ENCODE measurements at places on chromosomes 13 and 19.

GRCh38 chr13:99990126-99990977, 8.8 kb downstream of the ZIC2 start:
- DNase-seq: no peak

GRCh38 chr13:76764429-76764828, 121.8 kb downstream of the KCTD12 start:
- DNase-seq: no peak

DNA sequence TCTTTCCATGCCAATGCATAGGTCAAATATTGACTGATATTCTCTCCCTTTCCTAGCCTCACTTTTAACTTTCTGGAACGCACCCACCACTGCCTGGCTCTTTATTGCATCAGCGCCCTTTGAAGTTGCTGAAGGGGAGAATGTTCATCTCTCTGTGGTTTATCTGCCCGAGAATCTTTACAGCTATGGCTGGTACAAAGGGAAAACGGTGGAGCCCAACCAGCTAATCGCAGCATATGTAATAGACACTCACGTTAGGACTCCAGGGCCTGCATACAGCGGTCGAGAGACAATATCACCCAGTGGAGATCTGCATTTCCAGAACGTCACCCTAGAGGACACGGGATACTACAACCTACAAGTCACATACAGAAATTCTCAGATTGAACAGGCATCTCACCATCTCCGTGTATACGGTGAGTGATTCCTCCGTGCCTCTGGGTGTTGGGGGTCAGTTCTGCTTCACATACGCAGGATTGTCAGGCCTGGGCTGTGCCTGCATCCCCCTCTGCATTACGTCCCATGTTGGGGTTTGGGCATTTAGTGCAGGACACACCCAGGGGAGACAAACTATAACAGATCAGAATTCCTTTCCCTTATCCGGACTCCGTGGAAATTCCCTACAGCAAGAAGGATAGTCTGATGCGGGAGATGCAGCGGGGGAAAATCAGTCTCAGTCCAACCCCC, 1.3 kb downstream of the CEACAM21 start:
- DNase-seq: no peak

DNA sequence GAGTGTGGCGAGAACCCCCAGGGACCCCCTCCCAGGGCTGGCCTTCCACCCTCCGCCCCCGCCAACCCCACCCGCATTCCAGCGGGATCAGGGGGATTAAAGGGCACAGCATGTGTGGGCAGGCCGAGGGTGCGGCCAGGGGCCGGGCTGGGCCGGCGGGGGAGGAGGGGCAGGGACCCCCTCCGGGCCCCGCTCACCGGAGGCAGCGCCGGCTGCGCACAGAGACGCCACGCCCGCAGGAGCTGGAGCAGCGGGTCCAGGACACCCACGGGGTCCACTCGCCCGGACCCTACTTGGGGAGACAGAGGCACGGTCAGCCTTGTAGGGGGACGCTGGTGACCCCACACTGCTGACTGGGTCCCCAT, 2.4 kb downstream of the ADAMTSL5 start:
- no peak for DNase-seq

DNA sequence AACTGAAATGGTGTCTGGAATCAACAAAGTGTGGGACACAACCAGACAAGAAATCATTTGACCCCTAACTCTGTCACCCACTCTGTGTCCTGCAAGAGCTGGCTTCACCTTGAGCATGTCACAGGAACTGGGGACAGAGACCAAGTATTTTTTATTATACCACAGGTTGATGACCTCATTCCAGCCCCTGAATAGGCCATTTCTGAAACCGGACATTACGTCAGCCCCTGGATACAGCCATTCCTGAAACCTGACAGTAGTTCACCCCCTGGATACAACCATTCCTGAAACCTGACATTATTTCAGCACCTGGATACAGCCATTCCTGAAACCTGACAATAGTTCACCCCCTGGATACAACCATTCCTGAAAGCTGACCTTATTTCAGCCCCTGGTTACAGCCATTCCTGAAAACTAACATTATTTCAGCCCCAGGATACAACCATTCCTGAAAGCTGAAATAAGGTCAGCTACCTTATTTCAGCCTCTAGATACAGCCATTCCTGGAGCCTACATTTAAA, 47.7 kb upstream of the CACNA1A start:
- DNase-seq: no peak

GRCh38 chr19:40547836-40548235, 28.8 kb upstream of the SHKBP1 start:
- DNase-seq: no peak

DNA sequence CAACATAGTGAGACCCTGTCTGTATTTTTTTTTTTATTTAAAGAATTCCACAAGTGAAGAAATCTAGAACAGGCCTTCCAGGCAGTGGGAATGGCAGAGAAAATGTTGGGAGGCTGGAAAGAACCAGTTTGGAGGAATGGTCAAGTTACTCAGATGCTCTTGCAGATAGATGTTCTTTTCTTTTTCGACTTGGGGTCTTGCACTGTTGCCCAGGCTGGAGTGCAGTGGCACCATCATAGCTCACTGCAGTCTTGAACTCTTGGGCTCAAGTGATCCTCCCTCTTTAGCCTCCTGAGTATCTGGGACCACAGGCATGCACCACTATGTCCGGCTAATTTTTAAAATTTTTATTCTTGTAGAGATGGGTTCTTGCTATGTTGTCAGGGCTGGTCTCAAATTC, 662 bp downstream of the C5AR1 start:
- no peak for DNase-seq

- no peak for DNase-seq
These were observed 20.0 kb upstream of the ZNF14 start for GRCh38 chr19:19752760-19753403.

- DNase-seq: no peak
These were observed 4.0 kb downstream of the LRP3 start for GRCh38 chr19:33198169-33198568.

DNA sequence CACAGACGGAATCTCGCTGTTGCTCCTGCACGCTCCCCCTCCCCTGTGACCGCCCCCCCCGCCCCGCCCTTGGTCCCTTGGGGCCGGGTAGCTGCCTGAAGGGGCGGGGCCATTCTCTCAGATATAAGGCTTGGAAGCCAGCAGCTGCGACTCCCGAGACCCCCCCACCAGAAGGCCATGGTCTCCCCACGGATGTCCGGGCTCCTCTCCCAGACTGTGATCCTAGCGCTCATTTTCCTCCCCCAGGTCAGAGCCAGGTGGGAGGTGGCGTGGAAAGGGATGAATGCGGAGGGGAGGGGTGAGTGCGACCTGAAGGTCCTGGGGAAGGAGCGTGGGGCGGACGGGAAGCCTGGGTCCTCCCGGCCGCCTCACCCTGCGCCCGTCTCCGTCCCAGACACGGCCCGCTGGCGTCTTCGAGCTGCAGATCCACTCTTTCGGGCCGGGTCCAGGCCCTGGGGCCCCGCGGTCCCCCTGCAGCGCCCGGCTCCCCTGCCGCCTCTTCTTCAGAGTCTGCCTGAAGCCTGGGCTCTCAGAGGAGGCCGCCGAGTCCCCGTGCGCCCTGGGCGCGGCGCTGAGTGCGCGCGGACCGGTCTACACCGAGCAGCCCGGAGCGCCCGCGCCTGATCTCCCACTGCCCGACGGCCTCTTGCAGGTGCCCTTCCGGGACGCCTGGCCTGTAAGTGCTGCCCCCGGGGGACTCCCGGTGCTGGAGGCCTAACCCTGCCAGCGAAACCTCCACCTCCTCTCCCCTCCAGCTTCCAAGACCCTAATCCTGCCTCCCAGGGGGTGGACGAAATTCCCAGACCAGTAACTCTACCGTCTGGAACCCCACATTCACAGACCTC, at the start of gene DLL3:
TSS of gene DLL3 (plus strand) at position 150 of the 845 bp plus-strand sequence. CDS start at position 178, 28 bp downstream.
- DNase-seq: no peak
